ENCODE measurements at places on chromosomes 4 and X.

DNA sequence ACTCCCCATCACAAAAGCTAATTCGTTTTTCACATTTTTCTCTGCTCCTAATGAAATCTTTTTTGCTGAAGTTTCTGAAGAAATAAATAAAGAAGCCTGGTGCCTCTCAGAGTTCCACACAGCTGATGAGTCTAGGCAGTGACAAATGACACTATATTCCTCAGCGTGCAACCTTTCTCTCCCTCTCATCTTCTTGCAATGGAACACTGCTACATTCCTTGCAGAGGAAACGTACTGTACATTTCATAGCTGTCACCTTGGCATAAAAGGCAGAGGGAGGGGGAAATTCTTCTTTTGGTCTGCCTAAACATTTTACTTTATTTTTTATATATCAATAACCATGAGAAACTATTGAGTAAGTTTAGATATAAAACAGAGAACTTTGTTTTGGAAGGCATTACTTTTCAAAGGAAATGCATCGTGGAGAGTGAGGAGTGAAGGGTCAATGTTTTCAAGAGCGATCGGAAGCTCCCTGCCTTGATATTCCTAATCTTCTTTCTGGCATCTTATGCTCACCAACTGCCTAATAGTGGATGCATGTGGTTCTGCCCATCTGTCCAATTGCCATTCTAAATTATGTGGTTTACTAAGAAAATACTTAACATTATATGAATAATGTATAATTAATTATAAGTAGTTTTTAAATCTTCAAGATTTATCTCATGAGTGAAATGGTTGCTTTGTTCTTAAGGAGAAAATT is 29.4 kb downstream of the SNCA start:
- no peak for DNase-seq

DNA sequence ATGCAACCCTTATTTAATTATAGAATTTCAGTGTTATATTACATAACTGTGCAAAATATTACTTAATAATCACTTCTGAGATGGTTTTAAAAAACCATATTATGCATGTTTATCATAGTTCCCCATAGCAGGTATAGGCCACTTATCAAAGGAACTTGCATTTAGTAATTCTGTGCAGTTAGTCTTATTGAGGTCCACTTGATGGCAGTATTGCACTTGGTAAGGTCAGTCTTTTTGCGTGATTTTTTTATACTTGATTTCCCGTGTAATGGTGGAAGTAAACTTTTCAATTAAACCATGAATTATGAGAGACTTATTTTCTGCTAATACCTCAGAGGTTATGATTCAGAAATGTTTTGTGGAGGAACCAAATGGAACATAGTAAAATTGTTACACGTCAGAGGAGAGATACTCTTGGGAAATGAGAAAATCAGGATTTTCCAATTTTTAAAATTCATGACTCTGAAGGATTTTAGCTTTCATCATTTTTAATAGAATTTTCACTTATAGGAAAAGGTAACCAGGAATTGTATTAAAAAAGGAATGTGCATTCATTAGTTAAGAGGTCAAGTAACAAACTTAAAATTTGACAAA is 230.0 kb downstream of the CCSER1 start:
- peak; percentile 16 for DNase-seq

DNA sequence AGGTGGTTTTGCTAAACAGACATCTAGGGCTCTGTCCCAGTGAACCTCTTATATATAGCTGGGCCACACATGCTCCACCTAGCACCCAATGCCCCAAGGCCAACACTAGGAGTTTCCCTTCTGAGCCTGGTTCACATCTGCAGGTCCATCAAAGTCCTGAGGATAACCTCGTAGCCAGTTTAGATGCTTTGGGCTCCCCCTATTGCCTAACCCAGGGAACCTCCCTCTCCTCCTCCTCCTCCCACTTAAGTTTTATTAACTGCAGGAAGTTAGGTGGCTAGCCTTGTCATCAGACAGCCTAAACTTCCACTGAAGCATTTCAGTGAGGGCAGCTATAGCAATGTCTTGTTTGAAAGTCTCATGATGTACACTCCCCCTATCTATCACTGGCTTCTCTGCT is 88.0 kb downstream of the GUCY2F start:
- peak; percentile 1 for DNase-seq

GRCh38 chrX:46903458-46904242 is 8.6 kb upstream of the JADE3 start:
- DNase-seq = peak; percentile 86

DNA sequence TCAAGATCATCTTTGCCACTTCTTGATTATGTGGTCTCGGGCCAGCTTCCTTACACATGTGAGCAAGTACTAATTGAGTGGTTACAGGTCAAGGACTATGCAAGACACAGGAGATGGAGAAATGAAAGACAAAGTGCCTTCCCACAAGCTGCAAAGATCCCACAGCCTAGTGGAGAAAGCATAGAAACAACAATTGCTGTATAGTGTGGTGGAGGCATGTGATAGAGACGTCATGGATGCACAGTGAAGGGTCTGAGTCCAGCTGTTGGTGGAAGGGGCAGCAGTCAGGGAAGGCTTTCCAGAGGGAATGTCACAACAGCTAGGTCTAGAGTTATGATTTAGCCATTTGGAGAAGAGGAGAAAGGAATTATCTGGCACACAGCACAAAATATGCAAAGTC is 210.6 kb downstream of the KDR start:
- DNase-seq = no peak
